ENCODE measurements at places on chromosomes 4 and X.

- no peak for DNase-seq
Observed at GRCh38 chr4:1250921-1251772, 2.2 kb upstream of the CTBP1 start.

- DNase-seq: no peak
Observed at GRCh38 chr4:95212692-95213091, 336.1 kb downstream of the UNC5C start.

GRCh38 chr4:86818841-86819240 is 30.3 kb downstream of the SLC10A6 start:
- no peak for DNase-seq

- DNase-seq: no peak
Observed at GRCh38 chr4:86398187-86398586, 38.3 kb upstream of the MAPK10 start.

DNA sequence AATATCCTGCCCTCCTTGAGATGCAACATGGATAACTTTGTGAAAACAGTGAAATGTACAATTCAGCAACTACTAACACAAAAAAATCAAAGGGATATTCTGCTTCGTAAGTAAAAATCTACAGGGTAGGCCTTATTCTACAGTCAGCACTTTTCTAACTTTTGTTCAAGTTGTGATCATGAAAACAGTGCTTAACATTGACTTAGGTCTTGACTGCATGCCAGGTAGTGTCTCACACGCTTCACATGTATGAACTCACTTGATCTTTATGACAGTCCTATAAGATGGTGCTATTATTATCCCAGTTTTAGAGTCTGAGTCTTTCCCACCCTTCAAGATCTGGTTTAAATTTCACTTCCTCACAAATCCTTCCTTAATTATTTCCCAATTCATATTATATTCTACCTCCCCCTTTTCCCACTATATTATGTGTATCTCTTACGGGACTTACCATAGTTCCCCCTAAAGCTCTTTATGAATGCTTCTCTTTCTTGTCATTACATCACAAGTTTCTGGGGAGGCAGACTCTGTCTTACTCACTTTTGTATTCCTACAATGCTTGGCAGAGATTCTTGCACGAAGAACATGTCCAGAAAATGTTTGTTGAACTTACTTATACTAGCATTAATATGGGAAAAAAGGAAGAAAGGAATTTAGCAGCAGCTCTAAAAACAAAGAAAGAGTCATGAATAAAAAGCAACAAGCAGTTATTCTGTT is 179.8 kb downstream of the SCFD2 start:
- DNase-seq: no peak

DNA sequence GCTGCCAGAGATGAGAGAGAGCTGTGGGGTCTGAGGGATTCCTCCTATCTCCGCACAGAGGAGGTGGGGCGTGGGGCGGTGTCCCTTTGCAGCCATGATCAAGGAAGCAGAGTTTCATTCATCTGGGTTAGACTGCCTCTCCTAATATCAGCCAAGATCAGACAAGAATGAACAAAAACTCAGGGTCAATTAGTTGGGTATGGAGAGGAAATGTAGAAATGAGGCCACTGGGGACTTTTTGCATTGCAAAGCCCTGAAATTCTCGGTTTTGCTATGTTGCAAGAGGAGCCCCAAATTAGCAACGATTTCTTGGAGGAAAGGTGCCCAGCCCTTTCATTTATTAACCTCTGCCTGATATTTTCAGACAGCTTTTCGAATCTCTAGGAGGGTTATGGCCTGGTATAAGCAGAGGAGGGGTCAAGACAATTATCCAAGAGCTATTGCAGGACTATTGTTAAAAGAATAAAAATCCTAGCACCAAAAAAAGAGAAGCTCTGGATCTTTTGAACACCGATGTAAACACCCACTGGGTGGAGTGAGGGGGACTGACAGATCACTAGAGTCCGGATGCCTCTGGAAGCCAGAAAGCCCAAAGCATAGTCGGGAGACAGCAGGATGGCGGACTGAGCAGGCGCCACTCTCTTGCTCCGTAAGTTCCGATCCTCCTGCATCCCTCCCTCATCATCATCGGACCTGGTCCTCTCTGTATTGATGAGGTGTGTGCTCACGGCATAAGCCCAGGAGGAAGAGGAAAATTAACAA is 34.4 kb upstream of the ACSL1 start:
- DNase-seq: no peak

GRCh38 chr4:79528241-79528706 is 120.2 kb upstream of the GK2 start:
- DNase-seq: no peak

DNA sequence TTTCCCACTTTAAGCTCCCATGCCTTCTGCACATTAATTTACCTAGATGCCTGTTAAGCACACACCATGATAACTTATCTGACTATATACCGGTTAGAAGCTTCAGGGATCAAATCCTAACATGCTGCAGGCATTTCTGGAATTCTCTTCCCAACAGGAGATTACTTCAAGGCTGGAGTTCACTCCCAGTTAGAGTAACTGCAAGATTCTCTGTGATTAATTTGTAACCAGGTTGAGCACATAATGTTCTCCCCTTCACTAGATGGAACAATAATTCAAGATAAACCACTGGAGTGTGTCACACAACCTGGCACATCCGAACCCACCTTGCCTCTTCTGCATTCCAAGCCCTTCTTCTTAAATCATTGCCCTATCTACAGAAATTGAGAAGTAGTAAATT is 11.8 kb upstream of the UGT2A3 start:
- DNase-seq: no peak

DNA sequence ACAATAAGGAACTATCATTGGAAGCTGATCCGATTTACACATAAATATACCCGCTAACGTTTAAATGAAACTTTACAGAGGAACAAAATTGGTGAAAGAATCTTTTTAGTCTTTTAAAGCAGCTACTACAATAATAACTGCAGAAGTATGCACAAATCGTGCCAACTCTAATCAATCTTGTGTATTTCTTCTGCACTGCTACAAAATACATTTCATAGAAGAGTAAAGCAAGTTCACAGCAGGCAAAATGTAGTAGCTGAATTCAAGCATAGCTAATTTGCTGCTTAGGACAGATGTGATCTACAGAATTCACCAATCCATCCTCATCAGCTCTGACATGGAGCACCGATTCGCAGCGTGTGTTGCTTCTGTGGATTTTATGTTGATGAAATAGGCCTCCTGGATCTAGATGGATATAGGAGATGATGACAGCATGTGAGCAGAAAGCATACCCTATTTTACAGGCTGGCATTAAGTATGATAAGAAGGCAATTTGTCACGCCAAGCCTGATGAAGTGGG is 367.3 kb upstream of the FGF13 start:
- DNase-seq: no peak

- DNase-seq: peak; percentile 6
Observed at GRCh38 chrX:118254611-118255010, 91.3 kb upstream of the WDR44 start.

DNA sequence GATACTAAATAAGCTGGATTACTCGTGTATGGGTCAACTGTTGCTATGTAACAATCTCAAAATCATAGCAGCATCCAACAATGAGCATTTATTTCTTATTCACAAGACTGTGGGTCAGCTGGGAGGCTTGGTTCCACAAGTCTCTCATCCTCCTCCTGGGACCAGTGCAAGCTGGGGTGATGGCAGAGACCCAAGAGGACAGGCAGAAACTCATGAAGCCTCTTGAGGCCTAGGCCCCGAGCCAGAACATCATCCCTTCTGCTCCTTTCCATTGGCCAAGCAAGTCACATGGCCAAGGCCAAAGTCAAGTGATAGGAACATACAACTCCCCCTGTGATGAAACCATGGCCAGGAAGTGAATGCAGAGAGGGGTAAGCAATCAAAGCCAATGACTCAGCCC is 422.1 kb downstream of the BCOR start:
- DNase-seq: no peak

GRCh38 chr4:68872643-68873502 is 57.1 kb downstream of the UGT2B10 start:
- DNase-seq: no peak

GRCh38 chrX:42107495-42108488 is 184.4 kb upstream of the CASK start:
- DNase-seq: no peak

DNA sequence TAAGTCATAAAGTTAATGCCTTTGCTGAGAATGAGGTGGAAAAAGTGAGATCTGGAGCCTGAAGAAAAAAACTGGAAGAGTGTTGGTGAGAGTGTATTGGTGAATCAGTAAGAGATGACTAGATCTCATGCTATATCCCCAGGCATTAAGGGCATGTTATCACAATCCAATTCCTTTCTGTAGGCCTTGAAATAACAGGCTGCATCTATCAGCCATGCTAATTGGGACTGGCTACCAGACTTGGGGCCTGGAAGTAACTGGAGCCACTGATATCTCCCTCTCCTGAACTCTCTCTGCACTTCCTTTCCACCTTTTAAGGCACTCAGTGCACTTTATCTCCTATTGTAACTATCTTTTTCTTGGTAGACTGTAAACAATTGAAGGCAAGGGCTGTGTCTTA is 88.8 kb upstream of the HPRT1 start:
- no peak for DNase-seq

GRCh38 chrX:926070-926469 is 286.4 kb downstream of the CRLF2 start:
- DNase-seq: no peak

DNA sequence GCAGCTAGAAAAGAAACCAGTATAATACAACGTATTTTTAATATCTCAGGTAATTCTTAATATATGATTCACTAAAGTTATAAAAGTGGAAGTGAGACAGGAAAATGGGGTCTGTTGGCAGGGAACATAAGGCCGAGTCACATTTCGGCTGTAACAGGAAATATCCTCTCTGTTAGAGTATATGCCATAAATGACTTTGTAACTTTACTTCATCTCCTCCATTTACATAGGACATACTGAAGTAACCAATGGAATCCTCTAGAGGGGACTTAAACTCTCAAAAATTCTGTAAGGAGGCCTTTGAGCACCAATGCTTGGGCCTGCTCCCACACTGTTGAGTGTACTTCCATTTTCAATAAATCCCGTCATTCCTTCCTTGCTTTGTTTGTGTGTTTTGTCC is 71.3 kb downstream of the ANKRD17 start:
- no peak for DNase-seq

DNA sequence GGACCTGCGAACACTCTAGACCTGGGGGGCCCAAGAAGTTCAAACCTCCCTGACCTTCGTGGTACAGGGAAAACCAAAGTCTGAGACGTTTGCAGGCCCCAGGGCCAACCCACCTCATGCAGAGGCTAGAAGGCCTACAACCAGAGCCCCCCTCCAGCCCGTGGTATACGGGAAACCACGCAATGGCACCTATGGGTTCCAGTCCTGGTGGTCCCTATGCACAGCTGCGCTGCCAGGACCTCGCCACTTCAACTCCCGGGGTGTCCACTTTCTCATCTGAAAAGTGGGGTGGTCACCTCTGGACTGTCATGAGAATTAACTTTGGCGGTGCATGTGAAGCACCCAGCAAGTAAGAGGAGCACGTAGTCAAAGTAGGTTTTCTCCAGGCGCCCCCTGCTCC is 8.4 kb upstream of the MSX1 start:
- no peak for DNase-seq

DNA sequence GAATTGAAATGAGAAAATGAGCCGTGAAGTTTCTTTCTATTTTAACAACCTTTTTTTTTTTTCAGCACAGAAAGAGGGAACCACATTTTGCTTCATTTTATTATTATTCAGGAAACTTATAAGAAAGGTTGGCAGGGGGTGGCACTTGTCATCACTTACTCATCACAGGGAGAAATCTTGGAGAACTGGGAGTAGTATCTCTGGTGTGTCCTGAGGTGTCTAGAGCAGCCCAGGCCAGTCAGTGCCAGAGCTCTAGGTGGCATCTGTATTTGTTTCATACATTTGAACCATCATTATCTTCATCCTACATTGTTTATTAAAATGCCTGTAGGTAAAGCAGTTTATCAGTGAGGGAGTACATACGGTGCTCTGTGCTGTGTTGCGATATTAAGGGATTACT is 43.8 kb upstream of the ARHGAP24 start:
- no peak for DNase-seq

DNA sequence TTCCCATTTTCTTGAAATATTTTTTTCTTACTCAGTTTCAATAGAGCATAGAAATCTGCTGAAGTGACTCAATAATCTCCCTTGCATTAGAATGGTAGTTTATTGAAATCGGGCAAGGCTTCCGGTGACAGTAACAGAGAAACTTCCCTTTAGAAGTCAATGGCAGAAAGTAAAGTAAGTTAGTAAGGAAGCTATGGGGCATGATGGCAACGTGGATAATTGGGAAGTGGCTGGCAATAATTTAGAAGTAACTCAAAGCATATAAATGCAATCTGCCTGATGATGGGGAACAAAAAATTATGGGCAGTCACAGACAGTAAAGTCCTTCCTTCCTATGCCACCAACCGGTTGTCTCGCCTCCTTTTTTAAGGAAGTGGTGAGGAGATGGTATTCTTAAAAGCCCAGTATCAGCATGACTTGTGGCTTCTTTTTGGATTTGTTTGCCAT is 7.6 kb downstream of the CYBB start:
- DNase-seq: no peak

DNA sequence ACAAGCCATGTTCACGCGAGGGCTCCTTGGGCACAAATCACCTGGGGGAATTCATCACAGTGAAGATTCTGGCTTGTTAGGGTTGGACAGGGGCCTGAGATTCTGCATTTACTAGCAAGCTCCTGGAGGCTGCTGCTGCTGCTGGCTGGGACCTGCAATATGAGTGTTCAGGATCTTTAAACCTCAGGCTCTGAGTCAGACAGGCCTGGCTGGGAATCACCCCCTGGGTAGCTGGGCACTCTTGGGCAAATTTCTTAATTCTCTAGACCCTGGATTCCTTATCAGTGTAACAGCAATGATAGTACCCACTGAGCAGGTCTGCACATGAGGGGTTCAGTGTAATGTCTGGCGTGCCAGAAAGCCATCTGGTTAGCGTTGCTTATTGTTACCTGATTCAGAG is 101.5 kb downstream of the DHX15 start:
- DNase-seq: no peak

GRCh38 chr4:150387981-150388380 is 194.0 kb upstream of the MAB21L2 start:
- DNase-seq: no peak

GRCh38 chr4:848803-849477 is 23.0 kb upstream of the CPLX1 start:
- DNase-seq: no peak

DNA sequence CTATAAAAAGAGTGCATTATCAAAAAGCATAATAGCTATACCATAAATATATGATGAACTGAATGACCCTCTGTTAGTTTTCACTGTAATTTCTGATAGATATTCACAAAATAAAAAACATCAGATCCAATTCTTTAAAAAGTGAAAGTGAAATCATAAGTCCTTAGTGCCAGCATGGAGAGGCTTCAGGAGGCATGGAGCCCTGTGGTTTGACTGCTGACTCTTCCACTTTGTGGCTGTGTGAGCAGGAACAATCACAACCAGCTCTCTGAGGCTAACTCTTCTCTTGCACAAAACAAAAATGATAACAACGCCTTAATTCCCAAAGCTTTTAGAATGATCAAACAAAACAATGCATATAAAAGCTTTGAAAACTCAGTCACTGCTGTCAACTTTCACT is 1143.9 kb downstream of the PDHA2 start:
- DNase-seq: no peak

DNA sequence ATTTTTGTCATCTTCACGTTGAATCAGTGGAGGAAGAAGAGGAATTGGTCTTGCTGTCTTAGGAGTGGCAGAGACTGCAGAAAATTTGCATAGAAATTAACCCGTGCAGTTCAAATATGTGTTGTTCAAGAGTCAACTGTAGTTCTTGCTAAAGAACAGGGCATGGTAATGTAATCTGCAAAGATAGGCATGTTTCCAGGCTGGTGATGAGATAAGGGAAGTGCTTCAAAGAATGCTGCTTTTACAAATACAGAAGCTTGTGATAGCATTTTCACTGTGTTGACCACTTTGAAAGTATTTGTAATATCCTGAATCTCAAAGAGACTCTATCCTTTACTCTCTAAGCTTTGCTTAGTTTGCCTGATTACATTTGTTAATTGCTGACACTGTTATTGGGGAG is 60.1 kb downstream of the PRRG1 start:
- DNase-seq: no peak

All from stimulated activated CD8-positive, alpha-beta memory T cell treated with anti-CD3 and anti-CD28 coated beads, Interleukin-7, amount 100 ng/mL, for 1 hour (primary cell).